NCI-H774 (cell line): ENCODE measurements at places on chromosomes 6 and 20.
A peak's percentile ranks its signal among the peaks of the same experiment; 100 is the strongest.

- DNase-seq, result peak; percentile 24
These were observed 48.2 kb upstream of the GMPR start for GRCh38 chr6:16190214-16190613.

- DNase-seq, result no peak
These were observed 36.7 kb downstream of the MARCKS start for GRCh38 chr6:113893866-113894265.

DNA sequence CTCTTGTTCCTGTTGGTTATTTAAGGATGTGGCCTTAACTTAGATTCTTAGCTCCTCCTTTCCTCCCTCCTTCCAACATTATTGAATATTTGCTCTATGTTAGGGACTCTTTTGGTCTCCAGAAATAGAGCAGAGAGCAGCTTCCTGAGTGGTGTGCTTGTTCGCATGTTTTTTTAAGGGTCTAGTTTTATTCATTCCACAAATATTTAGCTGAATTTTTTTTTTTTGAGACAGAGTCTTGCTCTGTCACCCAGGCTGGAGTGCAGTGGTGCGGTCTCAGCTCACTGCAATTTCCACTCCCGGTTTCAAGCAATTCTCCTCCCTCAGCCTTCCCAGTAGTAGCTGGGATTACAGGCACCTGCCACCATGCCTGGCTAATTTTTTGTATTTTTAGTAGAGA is 169.2 kb downstream of the ZFAND3 start:
- no peak for DNase-seq

DNA sequence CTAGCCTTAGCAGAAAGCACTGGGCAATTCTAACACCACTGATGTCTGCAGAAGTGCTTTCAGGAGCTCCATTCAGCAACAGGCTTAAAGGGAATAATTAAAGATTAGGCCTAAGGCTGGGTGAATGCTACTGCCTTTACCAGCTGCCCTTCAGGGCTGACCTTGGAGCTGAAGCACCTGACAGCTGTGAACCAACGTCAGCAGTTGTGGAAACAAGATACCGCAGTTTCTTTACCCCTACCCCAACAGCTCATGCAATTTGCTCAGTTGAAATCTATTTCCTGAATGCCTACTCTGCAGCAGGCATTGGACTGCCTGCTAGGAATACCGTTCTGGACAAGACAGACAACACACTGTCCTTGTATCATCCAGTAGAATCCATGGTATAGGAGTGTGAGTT is 51.5 kb upstream of the ADTRP start:
- DNase-seq, result no peak

GRCh38 chr20:41367393-41367695 is 726 bp upstream of the EMILIN3 start:
- no peak for DNase-seq

DNA sequence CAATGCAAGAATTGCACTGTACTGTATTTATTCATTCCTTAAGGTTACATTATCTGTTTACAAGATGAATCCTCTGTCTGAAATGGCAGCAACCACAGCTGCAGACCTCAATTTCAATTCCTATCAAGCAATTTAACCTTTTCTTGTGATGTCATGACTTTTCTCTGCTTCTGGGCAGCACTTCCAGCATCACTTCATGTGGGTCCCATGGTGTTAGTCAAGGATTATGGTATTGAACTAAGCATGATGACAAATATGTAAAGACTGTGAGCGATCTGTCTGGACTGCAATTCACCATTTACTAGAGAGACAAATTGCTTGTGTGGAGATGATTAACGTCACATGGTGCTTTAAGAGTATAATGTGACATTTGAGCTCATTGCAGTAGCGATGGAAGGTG is 90.5 kb upstream of the CCN2 start:
- DNase-seq, result no peak

DNA sequence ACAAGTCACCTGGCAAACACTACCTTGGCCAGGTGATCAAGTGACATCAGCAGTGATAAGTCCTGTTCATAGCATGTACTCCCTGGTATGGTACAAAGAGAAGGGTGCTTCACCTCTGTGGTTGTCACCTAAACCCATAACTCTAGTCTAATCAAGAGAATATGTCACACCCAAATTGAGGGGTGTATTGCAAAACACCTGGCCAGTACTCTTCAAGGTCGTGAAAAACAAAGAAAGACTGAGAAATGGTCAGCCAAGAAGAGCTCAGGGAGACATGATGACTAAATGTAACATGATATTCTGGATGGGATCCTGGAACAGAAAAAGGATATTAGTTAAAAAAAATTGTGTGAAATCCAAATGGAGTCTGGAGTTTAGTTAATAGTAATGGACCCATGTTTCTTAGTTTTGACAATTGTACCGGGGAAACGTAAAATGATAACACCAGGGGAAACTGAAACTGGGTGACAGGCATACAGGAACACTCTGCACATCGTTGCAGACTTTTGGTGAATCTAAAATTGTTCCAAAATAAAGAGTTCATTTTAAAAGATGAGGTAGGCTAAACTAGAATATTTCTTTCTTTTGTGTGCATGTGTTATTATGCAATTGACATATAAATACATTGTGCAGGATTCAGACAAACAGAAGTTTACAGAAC is 262.0 kb downstream of the CDC5L start:
- DNase-seq, result no peak

DNA sequence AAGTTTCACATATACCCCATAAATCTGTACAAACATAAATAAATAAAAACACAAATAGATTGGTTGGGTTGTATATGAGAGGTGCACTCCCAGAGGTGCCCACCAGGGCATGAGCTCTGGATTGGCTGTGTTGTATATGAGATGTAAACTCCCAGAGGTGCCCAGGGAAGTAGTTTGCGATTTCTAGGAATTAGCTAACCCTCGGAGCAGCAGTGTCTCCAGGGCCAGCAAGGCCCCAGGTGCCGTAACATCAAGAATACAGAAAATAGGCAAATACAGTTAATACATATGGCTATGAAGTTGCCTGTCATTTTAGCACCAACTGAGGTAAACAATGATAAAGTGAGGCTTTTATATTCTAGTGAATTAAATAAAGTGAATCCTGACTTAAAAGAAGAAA is 5.4 kb upstream of the GINM1 start:
- DNase-seq, result no peak

- no peak for DNase-seq
These were observed 1.6 kb downstream of the SCAND1 start for GRCh38 chr20:35952480-35953386.

GRCh38 chr6:90383196-90383822 is 86.7 kb upstream of the BACH2 start:
- no peak for DNase-seq

DNA sequence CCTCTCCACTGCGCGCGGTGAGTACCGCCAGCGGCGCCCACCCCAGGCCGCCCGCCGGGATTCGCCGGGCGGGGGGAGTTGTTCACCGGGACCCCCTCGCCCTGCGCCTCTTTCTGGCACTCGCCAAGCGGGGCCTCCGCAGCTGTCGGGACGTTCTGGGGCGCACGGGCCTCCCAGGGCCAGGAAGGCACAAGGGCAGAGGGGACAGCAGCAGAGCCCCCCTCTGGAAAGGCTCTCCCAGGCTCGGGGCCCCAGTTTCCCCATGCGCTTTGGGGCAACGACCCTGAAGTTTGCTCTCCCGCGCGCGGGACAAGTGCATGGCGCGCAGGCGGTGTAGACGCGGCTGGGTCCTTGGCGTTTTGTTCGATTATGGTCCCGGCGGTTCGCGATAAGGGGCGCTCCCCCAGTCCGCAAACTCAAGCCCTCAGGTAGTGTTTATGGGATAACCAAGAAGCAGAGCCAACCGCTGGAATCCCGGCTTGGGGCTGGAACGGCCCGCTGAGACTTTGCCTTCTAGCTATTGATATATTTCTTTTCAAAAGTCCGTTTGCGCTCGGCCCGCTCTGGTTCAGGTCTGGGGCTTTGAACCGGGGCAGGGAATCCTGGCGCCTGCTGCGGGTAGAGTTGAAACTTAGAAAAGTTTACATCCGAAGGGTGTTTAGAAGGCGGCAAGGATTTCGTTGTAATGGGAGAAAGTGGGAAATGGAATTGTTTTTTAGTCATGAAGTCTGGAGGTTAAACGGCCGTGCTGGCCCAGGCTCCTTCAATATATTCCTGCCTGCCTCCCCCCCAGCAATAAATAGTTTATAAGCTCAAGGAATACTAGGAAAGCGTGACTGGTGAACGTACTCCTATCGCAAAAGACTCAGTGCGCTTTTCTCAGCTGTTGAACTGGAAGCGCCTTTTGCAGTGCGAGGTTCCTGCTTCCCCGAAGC is 595 bp downstream of the EYA2 start:
- peak; percentile 44 for DNase-seq

- no peak for DNase-seq
These were observed 10.7 kb upstream of the TGIF2 start for GRCh38 chr20:36562724-36563123.

DNA sequence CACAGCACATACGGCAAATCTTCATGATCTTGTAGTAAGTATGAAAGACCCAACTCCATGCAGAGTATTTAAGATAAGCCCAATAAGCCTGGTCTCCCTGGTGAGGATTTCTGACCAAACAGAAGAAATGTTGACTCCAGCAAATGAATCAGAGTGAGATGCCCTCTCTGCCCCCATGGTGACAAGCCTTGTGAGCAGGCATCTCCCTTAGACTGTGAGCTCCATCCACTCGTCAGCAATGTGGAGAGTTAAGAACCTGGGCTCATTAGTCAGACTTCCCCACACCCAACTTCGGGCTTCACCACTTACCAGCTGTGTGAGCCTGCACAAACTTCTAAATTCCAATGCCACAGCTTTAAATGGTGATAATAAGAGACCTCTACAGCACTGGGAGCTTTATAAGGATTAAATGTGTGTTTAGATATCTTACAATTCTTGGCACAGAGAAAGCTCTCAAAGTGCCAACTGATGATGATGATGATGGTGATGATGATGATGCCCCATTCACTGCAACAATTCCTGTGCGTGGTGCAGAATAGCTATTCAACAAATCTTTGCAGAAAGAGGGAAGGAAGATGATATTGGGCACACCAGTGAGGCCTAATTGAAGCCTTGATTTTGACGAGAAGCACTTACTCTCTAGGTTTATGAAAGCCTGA is 253.4 kb upstream of the TAB2 start:
- DNase-seq, result no peak

- peak; percentile 17 for DNase-seq
These were observed 26.4 kb upstream of the FAM83C start for GRCh38 chr20:35318502-35319157.

DNA sequence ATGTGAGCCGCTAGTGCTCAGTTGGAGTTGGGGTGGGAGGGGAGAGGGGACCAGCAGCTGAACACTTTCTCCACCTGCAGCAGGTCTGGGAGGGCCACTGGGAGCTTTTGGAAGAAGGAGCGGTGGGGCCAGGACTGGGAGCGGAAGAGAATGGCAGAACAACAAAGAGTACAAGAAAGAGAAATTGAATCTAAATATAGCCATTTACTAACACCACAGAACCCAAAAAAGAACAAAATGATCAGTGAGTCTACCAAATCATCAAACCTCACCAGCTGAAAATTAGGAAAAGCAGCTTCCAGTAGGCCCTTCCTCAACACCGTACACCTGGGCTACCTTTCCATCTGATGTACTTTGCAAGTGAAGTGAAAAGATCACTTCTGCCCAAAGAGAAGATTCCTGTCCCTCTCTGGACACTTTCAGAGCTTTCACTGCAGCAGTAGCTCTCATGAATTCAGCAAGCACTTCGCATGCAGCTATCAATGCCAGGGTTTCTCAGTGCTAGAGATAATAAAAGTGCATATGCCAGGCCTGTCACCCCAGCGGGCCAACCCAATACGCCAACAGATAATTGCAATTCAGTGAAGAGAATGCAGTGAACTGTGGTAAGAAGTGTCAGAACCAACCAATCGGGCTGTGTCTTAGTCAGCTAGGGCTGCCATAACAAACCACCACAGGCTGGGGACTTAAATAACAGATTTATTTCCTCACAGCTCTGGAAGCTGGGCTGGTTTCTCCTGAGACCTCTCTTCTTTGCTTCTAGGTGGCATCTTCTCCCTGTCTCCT is 597 bp downstream of the LY86 start:
- no peak for DNase-seq

DNA sequence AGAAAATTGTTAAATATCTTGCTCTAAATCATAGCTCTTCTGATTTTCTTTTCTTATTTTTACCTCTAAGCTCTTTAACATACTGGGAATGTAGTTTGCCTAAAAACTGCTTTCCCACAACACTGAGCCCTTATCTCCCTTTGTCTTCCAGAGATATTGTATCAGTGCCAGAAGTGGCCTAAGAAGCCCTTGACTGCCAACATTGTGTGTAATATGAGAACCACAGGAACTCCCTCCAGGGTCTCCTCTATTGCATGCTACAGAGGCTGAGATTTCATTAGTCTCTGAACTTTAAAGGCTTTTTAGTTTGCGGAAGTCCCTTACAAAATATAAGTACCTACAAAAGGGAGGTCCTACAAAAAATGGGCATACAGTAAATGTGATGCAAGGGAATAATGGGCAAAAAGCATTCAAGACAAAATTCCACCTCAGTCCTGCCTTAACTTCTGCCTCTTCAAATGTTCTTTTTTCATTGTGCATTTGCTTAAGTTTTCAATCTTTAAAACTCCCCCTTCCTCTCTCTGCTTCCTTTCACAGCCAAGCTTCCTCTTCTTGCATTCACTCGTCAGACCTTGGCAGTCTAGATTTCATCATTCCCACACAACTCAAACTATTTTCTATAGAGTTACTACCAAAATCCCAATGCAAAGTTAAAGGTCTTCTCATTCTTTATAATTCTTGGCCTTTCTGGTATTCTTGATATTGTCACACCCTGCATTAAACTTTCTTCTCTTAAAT is 76.5 kb downstream of the ADGRG6 start:
- no peak for DNase-seq

GRCh38 chr20:11496380-11496779 is 421.3 kb upstream of the BTBD3 start:
- DNase-seq, result no peak

DNA sequence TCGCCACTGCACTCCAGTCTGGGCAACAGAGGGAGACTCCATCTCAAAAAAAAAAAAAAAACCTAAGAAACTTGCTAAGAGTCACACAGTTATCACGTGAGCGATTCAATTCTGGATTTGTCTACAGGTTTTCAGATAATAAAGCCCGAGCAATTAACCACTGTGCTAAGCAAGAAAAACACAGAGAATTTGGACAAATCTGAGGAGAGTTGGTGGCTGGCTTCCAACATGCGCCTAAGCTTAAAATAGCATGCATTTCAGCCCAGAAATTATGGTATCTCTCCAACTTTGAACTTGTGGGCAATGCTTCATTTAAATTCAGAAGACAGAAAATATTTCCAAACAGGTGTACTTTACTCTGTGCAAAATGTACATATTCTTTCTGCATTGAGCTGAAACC is 232.9 kb downstream of the TSHZ2 start:
- DNase-seq, result no peak

- DNase-seq, result no peak
These were observed 429.7 kb downstream of the EPHA7 start for GRCh38 chr6:92989656-92990055.

GRCh38 chr6:26292709-26293108 is 72.3 kb upstream of the BTN3A2 start:
- no peak for DNase-seq

DNA sequence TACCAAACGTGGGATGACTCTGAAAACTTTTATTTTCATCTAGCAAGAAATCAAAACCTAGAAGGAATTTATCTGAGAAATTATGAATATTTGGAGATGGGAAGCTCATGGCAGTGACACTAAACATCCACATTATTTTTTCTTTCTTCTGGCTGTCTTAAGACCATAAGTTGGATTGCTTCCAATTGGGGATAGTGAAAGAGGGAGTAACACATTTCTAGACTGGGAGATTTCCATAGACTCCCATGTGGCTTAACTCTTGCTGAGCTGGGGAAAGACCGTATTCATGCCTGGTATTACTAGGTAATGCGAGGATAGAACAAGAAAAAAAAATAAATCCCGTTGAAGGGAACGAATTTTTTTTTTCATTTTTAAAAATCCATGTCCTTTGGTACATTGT is 120.0 kb downstream of the UTRN start:
- no peak for DNase-seq
